ENCODE measurements at places on chromosomes 7 and 10. TPM values are rescaled to one million over a fixed set of nuclear protein-coding genes. Genes with fewer than 3 reads are reported as not detected.

TAS2R5 gene
- total RNA-seq, result 0.58 TPM

AZGP1 gene
- total RNA-seq, result 2.5 TPM

FAM3C gene
- 26.6 TPM for total RNA-seq

SVOPL gene
- not detected for total RNA-seq

DNA sequence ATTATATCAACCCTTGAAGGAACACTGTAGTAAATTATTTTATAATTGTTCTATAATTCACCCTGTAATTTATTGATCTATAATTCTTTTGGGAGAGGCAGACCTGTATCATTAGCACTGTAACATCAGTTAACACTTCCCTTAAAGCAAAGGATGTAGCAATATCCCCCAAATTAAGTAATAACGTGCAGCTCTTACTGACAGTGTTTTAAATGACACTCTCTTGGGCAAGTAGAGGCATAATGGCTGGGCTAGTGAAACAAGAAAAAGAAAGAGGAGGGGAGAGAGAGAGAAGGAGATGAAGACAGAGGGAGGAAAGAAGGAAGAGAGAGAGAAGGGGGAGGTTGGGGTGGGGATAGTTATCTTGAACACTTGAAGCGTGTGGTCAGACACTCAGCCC is 161.0 kb upstream of the RNF32 start:
- no peak for DNase-seq

- peak; percentile 96 for DNase-seq
Measured at GRCh38 chr10:51074238-51075028, at the start of gene PRKG1. TSS of gene PRKG1 (plus strand) at chr10:51074487.

- no peak for DNase-seq
Measured at GRCh38 chr10:102585026-102585425, 59.3 kb upstream of the TRIM8 start.
